ENCODE measurements at places on chromosomes 2 and 18. TPM values are rescaled to one million over a fixed set of nuclear protein-coding genes. Genes with fewer than 3 reads are reported as not detected.
A peak's percentile ranks its signal among the peaks of the same experiment; 100 is the strongest.

DNA sequence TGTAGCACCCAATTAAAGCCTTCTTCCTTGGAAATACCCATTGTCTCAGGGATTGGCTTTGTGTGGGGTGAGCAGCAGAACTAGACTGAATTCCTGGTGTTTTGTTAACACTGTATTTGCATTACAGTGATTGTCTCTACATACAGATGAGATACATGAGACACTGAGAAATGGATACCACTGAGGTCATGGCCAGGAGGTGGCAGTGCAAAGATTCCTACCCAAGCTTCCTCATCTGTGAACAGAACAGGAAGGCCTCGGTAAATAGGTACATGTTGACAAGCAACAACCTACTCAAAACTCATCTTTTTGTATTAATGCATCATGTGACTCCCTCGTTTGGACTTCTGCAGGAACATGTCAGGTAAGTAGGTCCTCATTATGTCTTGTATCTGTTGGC, 445.8 kb upstream of the RGPD4 start:
- DNase-seq = no peak

- no peak for DNase-seq
These were observed 58.6 kb upstream of the BCL11A start for GRCh38 chr2:60612033-60612432.

DNA sequence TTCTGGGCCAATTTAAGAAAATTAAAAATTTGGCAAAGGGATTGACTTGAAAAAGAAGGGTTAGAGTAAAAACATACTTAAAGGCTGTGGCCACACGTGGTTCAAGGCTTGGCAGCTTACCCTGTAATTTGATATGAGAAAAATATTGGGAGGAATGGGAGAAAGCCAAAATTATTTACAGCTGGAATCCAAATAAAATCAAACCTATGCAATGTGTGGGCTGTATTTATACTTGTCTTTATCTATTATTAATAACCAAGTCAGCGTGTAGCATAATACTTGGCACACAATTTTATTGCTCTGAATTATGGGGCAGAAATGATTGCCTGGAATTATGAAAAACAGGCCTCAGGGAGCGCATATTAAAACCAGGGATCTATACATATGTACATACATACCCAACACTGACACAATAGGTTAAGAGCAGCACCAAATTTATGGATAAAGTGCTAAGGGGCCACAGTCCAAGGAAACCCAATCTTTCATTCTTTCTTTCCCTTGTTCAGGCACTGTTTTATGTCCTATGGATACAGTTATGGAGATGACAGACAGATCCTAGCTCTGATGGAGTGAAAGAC, 35.6 kb downstream of the FAM124B start:
- no peak for DNase-seq

DNA sequence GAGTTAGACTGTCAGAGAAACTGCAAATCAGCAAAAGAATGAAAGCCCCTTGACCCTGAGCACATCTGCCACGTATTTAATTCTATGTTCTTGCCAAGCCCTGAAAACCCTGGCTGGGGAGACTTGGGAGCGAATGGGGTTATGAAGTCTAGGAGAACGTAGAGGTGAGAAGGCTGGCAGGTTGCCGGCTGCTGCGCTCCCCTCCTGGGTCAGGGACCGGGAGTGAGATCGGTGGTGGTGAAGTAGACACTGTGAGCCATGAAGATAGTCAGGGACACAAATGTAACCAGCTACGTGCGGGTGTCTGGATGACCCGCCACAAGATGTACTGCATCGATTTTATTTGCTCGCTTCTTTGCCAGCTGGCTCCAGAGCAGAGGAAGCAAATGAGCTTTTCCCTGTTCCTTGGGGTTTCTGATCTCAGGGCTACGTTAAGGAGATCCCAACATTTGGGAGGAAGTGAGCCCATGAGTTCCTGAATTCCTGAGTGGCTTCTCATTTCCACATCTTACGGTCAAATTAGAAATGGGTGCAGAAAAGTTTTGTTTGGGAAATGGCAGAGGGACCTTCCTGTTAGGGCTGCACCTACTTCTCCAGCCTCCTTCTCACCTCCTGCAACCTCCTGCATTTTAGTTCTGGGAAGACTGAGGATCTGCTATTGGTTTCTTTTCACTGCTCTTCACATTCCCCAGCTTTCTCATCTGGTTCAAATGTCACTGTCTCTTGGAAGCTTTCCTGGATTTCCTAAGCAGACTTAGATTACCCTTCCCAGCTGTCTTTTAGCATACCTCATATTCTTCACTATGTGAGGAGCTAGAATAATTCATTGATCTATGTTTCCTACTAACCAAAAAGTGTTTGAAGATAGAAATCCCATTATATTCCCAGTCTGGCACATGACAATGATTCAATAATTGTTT, 360.6 kb downstream of the ZNF521 start:
- DNase-seq = peak; percentile 86

GRCh38 chr2:130873700-130874346, 37.1 kb downstream of the ARHGEF4 start:
- DNase-seq = peak; percentile 74

- DNase-seq = no peak
These were observed 148.1 kb downstream of the AGAP1 start for GRCh38 chr2:235641956-235642355.

DNA sequence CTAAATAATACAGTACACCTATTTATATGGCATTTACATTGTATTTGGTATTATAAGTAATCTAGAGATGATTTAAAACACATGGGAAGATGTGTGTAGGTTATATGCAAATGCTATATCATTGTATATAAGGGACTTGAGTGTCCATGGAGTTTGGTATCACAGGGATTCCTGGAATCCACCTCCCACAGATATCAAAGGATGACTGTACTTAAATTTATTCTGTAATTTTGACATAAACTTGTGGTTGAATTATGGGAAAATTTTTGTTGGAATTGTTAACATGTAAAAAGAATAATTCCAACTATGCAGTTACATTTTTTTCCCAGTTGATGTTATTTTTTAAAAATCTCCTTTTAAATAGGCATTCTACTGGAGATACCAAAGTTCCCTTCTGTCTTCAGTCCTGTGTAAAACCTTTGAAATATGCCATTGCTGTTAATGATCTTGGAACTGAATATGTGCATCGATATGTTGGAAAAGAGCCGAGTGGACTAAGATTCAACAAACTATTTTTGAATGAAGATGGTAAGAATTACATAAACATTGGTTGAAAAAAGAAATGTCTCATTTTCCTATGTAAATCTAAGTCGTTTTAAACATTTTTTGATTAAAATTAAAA, 24.1 kb downstream of the GLS start:
- no peak for DNase-seq

DNA sequence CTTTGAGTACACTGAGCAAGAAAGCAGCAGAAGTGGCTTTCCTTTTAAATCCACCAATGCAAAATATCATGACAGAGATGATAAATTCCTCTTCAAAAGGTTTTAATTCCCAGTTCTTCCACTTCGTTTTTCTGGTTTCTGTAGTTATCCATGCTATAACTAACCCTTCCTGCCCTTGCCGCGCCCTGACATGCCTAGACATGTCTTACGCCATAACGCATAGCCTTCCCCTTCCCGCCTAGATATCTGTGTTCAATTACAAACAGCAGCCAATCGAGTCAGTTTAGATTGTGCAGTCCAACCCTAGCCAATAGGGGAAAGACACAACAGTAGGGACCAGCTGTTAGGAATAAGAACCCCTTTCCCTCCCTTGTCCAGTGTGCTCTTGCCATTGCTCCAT, 16.1 kb downstream of the PRPF40A start:
- DNase-seq = no peak

FBXO48 gene
- total RNA-seq = 0.94 TPM

DNAJC10 gene
- total RNA-seq = 57.1 TPM

SCN1A gene
- 0.20 TPM for total RNA-seq

B3GNT7 gene
- total RNA-seq = 4.1 TPM

CPO gene
- total RNA-seq = 0.42 TPM

EN1 gene
- not detected for total RNA-seq

VWC2L gene
- total RNA-seq = not detected

SLC4A5 gene
- total RNA-seq = 2.8 TPM

EDAR gene
- total RNA-seq = 0.09 TPM

SLC5A7 gene
- 0.42 TPM for total RNA-seq
